Retinal pigment epithelial cell (primary cell): ENCODE measurements at places on chromosomes 5 and 9.

- no peak for DNase-seq
These were observed 44.8 kb downstream of the PRLR start for GRCh38 chr5:35185518-35185917.

- DNase-seq, result peak; percentile 87
These were observed 60.2 kb upstream of the SLC2A8 start for GRCh38 chr9:127336506-127337352.

- DNase-seq, result no peak
These were observed 41.6 kb upstream of the FST start for GRCh38 chr5:53438486-53439472.

GRCh38 chr5:149388498-149389190 lies 9.6 kb upstream of the IL17B start:
- no peak for DNase-seq

GRCh38 chr5:80072103-80073073 lies 37.2 kb downstream of the THBS4 start:
- DNase-seq, result no peak

GRCh38 chr9:111759762-111760639 lies 34.7 kb downstream of the SHOC1 start:
- DNase-seq, result peak; percentile 59

- no peak for DNase-seq
These were observed 29.0 kb upstream of the CDKN2B start for GRCh38 chr9:22037954-22038690.

DNA sequence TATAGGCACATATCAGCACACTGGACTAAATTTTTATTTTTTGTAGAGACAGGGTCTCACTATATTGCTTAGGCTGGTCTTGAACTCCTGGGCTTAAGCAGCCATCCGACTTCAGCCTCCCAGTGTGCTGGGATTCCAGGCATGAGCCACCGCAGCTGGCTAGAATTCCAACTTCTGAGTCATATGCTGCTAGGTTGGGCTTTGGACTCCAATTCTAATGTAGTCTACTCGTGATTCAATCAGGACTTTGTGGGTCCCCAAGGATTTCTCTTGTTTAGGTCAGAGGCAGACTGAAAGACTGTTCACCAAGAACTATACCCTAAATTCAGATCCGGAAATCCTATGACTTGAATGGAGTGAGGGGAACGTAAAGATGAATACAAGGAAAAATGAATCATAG lies 68.2 kb upstream of the CHD1 start:
- DNase-seq, result no peak

DNA sequence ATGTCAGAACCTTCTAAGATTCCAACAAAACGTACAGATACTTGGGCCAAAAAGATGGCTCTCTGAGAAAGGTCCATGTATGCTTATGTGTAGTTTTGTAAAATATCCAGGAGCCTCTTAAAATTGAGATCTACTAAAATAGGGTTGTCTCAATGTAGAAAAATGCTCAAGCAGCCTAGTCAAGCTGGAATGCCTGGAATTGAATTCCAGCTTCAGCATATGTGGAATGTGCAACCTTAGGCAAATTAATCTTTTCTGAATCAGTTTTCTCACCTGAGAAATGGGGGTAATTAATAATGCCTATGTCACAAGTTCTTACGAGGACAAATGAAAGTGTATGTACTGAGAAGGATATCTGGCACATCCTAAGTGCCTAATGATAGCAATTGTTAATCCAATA lies 662.4 kb downstream of the DTWD2 start:
- no peak for DNase-seq

GRCh38 chr9:113851873-113852272 lies 24.2 kb upstream of the ZNF618 start:
- DNase-seq, result no peak

- DNase-seq, result no peak
These were observed 26.2 kb downstream of the SNX24 start for GRCh38 chr5:122871661-122872060.

GRCh38 chr5:20536341-20536740 lies 548.3 kb upstream of the CDH18 start:
- DNase-seq, result no peak

GRCh38 chr5:139061856-139062255 lies 136.3 kb downstream of the SIL1 start:
- peak; percentile 64 for DNase-seq

GRCh38 chr5:176436656-176437055 lies 11.5 kb upstream of the FAF2 start:
- DNase-seq, result no peak

- DNase-seq, result no peak
These were observed 233.9 kb upstream of the RPS23 start for GRCh38 chr5:82512025-82512424.

DNA sequence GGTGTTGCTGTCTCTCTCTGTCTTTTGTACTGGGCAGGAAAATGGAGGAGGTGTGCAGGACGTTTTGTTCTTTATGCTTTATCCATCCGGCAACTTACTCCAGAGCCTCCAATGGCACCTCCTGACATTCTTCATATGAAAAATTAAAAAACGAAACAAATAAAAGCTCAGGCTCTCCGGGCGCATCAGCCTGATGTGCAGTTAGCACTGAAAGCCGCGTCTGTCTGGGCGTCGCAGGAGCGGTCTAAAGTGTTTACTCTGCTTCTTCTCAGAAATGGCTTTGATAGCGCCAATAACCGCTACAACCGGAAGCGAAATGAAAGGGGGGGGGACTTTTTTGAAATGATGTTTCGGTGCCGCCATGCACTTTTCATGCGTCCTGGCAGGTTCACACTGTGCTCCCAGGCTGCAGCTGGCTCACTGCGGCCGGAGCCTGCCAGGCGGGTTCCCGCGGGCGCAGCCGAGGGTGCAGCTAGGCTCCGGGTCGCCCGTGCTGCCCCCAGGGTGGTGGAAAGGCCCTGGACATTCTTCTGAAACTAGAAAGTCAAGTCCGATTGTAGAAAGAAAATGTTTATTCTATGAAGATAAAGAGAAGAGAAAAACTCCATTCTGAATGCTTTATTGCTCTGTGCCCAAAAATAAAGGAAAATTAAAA lies 407.7 kb upstream of the IRX1 start:
- no peak for DNase-seq

- no peak for DNase-seq
These were observed 21.4 kb downstream of the WDR70 start for GRCh38 chr5:37400501-37400900.

- DNase-seq, result peak; percentile 23
These were observed 29.3 kb downstream of the CDHR2 start for GRCh38 chr5:176578391-176578808.

DNA sequence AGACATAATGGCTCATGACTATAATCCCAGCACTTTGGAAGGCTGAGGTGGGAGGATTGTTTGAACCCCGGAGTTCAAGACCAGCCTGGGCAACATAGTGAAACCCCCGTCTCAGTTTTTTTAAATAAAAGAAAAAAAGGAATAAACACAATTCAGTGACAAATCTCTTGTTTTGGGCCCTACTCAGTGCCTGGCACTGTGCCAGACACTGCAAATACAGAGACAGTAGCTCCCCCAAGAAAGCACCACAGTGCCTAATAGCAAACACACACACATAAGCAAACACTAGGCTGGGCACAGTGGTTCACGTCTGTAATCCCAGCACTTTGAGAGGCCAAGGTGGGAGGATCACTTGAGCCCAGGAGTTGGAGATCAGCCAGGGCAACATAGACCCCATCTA lies 49.7 kb upstream of the GRHPR start:
- no peak for DNase-seq

DNA sequence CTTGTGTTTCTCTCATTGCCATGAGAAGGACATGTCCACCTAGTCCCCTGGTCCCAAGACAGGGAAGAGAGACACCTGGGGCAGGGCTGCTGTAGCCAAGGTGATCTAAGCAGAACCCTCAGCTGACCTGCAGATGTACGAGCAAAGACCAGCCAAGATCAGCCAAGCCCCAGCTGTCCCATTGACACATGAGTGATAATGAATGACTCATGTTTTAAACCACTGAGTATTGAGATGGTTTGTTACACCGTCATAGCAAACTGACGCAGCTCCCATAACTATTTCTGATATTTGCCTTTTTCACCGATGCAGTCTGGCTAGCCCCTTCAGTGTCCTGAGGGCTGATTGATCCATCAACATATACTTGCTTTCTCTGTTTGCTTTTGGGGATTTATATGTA lies 6.7 kb downstream of the OR1K1 start:
- DNase-seq, result no peak

DNA sequence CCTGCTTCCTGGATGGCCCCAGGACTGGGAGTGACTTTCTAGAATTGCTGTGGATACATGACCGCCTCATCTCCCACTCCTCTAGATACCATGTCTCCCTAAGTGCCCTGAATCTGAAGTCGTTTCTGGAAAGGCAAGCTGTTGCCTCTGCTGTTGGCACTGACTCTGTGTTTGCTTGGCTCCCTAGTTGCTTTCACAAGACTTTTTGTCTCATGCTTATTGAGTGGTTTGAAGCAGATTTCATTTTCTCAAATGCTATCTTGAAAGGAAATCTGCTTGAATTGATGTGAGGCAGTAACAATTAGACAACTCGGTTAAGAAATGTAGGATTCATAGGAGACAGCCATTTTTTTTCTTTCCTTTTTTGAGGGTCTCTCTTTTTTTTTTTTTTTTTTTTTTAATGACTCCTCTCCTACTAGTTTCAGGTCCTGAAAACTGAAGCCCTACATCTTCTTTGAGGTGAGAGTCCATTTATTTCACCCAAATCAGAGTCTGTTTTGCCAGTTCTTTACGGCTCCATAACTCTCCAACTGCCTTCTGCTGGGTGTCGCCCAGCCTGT lies 65.9 kb downstream of the PRDM6 start:
- no peak for DNase-seq

DNA sequence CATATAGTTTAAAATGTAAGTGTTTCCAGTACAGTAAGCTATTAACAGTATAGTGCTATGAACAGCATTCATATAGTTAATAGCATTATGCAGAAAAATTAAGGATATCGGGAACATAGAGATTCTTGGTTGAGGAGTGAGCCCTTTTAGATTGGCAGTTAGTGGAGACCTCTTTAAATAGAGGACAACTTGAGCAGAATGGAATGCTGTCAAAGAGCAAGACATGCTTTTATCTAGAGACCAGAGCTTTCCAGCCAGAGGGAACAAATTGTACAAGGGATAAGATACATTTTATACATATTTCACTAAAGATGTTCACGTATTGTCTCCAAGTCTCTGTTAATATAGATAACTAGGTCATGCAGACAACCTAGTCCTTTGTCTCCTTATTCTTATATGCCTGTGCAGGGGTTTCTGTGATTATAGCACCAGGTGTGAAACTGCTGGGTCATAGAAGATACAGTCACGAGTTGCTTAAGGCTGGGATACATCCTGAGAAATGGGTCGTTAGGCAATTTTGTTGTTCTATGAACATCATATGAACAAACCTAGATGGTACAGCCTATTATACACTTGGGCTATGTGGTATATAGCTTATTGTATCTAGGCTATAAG lies 6.0 kb downstream of the IPO11 start:
- DNase-seq, result no peak

DNA sequence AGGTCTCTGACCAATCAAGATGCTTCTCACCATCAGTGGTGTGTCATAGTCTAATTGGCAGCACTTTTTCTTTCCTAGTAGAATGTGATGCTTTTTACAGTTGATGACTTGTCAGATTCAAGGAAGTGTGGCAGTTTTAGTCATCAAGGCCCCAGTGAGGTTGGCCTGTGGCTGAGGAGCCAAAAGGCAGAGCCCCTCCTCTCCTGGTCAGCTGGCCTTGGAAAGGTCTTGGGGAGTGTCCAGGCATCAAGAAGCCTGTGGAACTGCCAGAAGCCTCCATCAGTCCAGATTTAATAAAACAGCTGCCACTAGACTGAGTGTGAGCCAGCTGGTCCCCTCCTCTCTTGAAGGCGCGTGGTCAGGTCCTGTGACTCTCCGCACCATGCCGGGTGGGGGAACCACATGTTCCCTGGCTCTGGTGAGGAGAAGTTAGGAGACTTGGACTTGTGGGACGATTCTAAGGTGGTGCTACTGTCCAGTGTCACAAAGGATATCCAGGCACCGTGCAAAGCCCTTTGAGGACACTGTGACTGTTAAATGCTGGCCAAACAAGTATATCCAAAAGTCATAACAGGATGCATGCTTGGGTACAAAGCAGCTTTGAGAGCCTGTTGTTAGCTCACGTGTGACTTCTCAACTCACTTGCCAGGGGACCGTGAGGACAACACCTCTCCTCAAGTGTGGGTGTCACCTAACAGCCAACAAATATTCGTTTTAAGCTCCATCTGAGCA lies 6.1 kb upstream of the ANGPTL2 start:
- DNase-seq, result no peak

- no peak for DNase-seq
These were observed 68.9 kb upstream of the TAF1L start for GRCh38 chr9:32704343-32704742.

GRCh38 chr9:97045300-97045699 lies 6.4 kb upstream of the CTSV start:
- no peak for DNase-seq

DNA sequence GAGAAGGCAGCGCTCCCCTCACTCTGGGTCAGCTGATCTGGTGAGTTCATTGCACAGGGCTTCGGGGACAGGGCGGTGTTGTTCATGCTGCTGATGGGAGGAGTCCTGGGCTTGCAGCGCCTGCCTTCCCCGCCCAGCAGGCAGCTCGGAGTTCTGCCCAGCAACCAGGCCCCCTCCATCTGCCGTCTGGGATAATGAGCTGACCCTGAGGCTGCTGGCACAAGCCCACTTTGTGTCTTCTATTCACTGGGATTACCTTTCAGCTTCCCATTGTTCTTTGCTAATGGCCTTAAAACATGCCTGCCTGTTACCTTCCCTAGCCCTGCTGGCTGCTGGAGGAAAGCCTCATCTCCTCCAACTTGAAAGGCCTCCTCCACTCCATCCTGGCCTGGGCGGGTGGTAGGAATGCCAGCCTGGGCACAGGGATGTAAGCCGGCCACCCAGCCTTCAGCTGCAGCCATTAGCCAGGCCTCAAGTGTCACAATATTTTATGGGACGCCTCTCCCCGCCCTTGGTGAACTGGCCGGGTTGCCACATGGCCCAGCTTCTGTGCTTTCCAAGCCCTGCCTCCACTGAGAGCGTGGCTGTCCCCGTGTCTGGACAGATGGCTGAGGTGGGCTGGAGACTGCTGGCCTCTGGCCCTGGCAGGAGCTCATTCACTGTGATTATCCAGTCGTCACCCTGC lies 70.4 kb downstream of the GADD45G start:
- DNase-seq, result no peak
